CD4-positive, alpha-beta T cell treated with Interleukin-2 at 100 ng/mL for 4 hours (primary cell): ENCODE measurements at places on chromosomes 6 and 20.

DNA sequence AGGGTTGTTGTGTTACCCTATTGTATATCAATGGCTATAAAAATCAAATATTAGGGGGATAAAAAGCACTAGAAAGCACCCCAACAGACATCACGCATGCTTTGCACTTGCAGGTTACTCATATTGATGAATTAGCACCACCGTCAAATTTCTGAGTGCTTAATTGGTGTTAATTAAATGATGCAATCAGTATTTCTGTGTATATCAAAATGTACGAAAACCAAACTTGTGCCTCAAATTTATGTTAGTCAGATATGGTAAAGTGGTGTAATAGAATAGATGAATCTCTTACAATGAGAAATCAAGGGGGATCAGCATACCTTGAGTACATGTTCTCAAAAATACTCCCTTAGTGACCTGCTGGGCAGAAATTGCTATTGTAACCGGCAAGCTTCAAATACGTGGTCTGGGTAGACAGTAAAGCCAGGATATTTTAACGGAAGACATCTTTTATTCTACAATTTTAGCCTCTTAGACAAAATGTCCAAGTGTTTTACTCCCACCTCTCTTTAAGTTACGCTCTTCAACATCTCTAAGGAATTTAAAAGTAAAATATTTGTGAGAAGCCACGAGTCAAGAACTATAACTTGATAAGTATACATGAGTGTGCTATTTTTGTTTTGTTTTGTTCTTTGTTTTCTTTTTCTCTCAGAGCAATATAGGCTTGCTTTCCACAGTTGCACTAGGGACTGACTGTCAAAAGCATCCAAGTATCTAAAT, 166.0 kb downstream of the QKI start:
- DNase-seq, result no peak

- DNase-seq, result no peak
Observed at GRCh38 chr6:117810269-117810668, 96.8 kb upstream of the SLC35F1 start.

DNA sequence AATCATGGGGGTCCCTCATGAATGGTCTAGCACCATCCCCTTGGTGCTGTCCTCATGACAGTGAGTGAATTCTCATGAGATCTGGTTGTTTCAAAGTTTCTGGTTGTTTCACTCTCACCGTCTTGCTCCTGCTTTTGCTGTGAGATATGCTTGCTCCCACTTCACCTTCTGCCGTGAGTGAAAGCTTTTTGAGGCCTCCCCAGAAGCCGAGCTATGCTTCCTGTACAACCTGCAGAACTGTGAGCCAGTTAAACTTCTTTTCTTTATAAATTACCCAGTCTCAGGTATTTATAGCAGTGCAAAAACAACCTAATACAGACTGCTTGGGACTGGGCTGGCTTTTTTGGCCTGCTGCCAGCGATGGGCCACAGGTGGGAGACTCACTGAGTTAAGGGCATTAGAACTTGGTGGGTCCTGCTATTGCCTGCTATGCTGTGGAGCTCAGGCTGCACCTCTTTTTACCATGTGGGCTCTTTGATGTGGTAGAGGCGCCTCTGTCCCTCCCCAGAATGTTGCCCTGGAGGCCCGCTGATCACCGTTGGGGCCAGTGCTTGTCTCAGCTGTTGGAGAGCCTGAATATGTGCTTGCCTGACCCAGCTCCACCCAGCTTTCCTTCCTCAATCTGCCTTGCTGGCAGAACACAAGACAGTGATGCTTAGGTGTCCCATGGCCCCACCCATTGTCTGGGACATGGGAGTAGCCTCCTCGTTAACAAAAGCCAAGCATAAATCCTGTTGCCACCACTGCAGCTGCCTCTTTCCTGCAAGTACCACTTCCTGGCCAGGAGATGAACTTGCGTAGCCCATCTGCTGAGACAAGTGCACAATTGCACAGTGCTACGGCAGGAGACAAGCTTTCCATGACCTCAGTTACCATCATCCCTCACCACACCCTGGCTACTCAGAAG, 47.1 kb downstream of the IGF2R start:
- peak; percentile 25 for DNase-seq

DNA sequence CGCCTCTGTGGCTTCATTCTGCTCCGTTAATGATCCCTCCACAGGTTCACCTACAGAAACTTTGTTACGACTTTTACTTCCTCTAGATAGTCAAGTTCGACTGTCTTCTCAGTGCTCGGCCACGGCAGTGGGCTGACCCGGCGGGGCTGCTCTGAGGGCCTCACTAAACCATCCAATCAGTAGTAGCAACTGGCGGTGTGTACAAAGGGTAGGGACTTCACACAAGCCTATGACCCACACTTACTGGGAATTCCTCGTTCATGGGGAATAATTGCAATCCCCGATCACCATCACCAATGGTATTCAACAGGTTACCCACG, 1959.2 kb upstream of the DEFB115 start:
- DNase-seq, result no peak

DNA sequence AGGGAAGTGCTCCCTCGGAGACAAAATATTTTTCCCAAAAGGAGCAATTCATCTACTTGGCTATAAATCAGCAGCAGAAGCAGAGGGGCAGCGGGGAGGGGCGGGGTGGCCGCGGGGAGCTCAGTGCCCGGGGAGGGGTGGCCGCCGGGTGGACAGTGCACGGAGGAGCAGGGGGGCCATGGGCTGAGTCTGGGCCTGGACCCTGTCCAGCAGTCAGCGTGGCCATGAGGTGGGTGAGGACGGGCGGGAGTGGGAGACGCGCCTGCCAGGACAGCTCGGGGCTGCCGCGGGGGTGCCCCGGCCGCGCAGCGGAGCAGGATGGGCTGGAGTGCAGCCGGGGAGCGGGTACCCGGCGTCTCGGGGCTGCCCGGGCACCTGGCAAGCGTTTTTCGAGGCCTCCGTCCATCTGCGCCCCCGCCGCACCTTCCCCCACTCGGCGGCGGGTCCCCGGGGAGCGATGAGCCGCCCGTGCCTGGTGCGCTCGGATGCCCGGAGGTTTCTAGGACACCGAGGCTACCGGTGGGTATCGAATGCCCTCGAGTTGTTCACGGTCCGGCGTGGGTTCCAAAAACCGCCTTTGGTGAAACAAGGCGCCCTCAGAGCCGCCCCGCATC, 229.5 kb downstream of the THBS2 start:
- DNase-seq, result no peak

- DNase-seq, result no peak
Observed at GRCh38 chr6:13304580-13305260, 23.6 kb downstream of the TBC1D7 start.

GRCh38 chr6:40393641-40394040, 193.5 kb downstream of the LRFN2 start:
- no peak for DNase-seq

GRCh38 chr20:6886065-6886729, 118.7 kb downstream of the BMP2 start:
- DNase-seq, result no peak

DNA sequence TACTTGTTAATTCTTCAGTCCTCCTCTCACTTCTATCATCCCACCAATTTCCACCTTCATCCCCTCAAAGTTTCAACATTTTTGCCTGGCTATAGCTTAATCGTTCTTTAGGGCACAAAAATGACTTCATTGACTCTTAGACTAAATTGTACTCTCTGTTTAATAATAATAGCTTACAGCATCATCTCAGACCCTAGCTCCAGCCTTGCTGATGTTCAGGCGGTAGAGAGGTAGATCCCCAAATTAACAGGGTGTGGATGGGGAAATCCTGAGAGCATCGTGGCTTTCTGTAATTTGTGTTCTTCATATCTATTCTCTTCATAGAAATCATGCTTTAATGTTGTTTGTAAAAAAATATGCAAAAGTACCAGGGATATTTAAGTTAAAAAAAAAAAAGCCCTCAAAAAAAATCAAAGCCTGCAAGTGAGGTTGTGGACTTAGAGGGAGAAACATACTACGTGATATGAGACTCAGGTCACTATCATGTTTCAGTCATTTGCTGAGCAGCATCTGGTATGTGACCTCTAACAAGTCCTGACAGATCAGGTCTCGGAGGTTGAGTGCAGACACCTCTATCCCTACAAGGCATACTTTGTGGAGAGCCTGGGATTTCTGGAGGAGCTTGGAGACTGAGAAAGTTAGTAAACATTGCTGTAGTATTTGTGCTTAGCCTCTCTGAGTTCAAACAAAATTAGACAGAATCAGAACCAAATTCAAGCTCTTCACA, 1063.3 kb upstream of the CITED2 start:
- DNase-seq, result no peak

GRCh38 chr6:44897316-44897715, 430.8 kb upstream of the RUNX2 start:
- DNase-seq, result no peak
